ENCODE measurements at places on chromosomes 2 and 18.

- DNase-seq: peak; percentile 32
Observed at GRCh38 chr18:32019251-32019948, 775 bp downstream of the RNF125 start.

DNA sequence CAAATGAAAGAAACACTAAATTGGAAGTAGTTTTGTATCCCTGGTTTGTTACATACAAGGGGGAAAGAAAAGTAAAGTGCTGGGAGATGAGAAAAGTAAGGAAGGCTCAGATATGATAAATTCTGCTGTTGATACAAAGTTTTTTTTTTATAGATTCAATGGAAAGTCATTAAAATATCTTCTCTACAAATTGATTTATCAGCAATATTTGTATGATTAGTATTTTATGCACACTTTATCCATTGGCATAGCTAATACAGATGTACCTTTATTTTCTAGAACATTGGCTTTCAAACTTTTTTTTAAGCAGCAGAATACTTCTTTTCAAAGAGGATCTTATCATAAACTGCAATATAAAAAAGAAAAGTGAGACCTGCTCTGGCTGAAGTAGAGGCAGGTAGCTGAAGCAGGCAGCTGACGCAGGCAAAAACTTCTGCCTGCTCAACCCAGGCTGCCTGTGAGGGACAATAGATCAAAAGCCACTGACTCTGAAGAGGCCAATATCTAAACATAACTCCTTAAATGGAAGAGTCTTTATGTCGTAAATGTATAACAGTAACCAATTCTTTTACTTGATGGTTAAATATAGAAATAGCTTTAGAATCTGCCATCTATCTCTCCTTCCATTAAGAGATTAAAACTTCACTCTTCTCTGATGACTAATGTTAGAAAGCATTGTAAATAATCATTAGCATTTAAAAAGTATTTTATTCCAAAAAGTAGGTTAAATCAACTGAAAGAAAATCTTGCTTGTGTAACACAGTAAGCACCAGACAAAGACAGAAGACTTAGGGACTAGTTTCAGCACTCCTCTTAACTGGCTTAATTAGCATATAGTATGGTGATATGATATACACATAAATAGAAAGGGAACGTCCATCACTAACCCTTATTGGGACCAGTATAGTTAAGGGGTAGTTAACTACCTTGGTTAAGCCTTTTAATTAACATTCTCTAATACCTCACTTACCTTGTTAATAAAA lies 174.2 kb downstream of the SLC39A10 start:
- DNase-seq: no peak

GRCh38 chr2:21420553-21421335 lies 297.0 kb downstream of the TDRD15 start:
- no peak for DNase-seq

DNA sequence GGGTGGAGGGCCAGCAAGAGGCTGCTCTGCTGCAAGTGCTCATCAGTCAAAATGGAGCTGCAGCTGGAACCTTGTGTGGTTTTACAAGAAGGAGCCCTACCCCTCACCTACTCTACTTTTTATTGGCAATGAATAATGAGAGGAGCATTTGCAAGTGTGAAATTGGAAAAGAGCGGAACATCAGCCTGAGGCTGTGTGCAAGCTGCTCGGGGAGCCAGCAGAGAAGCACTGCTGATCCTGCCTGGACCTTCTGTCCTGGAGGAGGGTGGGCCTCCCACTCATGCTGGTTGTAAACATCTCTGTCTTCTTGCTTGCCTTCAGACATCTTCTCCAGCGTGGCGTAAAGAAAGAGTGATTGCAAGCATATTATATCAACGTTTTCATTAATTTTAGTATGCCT lies 256.2 kb downstream of the DLGAP1 start:
- DNase-seq: no peak

- no peak for DNase-seq
Observed at GRCh38 chr2:10520154-10520553, 72.0 kb upstream of the ODC1 start.

GRCh38 chr18:33761363-33761762 lies 183.3 kb downstream of the ASXL3 start:
- DNase-seq: no peak

- no peak for DNase-seq
Observed at GRCh38 chr2:36395866-36396265, 40.3 kb downstream of the CRIM1 start.

- no peak for DNase-seq
Observed at GRCh38 chr2:146523196-146523595, 1321.6 kb upstream of the ACVR2A start.

DNA sequence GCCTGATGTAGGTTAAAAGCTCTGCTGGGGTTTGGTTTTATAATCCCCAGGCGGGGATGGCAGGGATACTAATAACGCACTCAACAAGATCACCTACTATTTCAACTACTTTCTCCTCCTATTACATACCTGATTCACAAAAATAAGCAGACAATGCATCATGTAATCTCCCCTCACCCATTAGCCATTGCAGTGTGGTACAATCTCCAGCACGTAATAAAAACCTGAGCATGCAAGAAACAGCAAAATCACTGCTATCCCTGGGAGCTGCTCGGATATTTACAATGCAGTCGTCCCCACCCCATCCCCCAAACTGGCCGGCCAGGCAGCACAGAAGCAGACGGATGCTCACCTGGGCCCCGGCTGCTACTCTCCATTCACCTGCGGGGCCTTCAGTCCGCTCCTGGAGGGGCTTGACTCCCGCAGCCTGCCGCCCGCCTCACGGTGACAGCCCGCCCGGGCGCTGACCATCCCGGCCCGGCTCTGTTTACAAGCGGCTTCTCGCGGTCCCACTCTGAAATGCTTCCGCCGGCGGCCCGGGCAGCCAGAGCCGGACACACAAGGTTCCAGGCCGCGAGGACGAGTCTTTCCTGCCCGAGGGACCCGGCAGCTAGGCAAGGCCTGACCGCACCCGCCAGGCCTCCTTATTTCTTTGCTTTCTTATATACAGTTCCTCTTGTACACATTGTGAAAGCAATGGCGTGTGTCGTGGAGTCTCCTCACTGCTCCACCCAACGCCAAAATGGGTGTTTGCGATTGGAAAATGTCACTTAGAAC lies at the start of gene PLEKHM3:
Gene PLEKHM3 (minus strand): TSS at position 491 of the 777 bp plus-strand sequence. CDS start 23,888 bp downstream, outside the sequence.
- DNase-seq: peak; percentile 71

GRCh38 chr2:151576080-151576479 lies 158.2 kb downstream of the NEB start:
- DNase-seq: no peak

DNA sequence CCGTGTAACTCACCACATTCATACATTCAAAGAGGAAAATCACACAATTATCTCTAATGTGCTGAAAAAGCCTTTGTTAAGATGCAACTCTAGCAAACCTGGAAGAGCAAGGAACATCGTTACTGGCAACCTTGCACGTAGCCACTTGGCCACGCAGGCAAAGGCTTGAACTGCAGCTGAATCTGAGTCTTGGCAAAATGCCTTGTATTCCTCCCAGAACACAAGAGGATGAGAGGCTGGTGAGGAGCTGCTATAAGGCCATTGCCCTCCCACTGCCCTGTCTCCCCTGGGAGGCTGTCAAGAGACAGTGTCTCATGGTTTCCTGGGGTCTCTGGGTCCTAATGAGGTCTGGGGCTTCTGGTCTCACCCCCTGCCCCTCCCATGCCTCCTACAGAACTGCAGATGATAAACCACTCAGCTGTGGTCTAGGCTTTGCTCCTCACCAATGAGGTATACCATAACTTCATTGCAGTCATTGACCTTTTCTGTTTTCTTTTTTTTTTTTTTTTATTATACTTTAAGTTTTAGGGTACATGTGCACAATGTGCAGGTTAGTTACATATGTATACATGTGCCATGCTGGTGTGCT lies 141.4 kb downstream of the SPP2 start:
- DNase-seq: no peak

GRCh38 chr2:230591850-230592249 lies 120.8 kb upstream of the CAB39 start:
- DNase-seq: no peak

DNA sequence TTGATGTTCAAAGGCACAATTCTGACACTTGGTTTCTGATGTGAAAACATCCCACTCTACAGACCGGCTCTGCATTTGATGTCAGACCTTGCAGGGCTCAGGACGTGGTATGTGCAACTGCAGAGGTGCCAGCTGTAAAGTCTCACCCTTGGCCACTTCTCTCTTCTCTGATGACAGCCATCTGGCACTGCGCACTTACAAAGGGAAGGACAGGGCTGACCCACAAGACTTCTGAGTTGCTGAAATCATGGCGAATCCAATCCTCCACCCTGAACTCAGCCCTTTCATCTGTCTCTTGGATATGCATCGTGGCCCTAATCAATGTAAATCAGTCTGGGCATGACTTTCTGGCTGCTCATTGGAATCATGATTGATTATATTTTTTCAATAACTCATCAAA lies 82.5 kb downstream of the SEPTIN10 start:
- DNase-seq: no peak

Data from GM12891 (cell line).